ENCODE measurements at places on chromosomes 3 and 15.

- DNase-seq: peak; percentile 52
Measured at GRCh38 chr15:81480645-81481053, 106.6 kb upstream of the TMC3 start.

DNA sequence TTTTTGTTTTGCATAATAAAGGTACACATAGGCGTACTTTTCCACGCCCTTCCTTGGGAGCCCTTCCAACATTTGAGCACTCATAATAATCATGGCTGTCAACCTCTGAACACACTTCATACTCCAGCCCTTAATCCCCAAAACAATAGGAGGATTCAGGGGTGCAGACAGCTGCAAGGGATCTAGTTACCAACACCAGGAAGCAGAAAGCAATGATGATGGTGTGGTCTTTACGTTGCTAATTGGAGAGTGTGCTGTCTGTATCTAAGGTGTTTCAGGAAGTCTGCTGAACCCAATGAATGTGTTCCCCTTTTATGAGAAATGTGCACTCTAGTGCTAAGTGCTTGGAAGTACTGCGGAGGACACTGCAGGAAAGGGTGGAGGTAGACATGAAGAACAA lies 60.3 kb upstream of the PDZRN3 start:
- DNase-seq: no peak

DNA sequence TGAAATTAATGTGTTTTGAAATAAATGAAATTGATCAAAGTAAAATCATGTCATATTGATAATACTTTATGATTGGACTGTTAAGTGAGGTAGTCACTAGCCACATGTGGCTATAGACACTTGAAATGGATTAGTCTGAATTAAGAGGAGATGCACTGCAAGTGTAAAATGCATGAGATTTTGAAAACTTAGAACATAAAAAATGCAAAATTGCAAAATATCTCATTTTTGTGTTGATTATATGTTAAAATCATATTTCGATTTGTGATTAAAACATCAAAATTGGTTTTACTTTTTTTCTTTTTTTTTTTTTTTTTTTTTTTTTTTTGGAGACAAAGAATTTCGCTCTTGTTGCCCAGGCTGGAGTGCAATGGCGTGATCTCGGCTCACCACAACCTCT lies 23.2 kb downstream of the CAPN7 start:
- DNase-seq: no peak

DNA sequence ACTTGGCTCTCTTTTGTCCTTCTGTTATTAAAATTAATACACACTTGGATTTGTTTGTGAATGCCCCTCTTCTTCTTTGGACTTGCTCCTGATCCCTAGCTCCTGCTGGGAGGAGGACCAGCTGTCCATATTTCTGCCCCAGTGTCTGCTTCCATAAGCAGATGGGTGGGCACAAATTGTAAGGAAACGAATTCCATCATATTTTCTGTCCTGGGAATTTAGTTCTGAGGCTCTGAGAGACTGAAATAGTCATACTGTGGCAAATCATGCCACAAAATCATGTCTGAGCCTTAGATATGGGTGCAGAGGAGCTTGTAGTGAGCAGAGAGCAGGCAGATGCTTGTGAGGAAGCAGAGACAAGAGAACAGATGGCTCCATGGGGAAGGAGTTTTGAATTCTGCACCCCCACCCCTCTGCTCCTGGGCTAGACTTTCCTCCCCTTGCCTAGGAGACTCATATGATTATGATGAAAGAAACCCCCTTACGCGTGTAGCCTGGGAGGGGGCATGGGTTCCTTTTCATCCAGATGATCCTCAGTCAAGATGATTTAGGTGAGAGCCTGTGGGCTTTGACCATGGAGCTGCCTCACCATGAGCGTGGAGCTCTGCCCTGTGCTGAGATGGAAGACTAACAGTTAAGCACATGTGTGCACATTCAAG lies 50.6 kb downstream of the SV2B start:
- no peak for DNase-seq

DNA sequence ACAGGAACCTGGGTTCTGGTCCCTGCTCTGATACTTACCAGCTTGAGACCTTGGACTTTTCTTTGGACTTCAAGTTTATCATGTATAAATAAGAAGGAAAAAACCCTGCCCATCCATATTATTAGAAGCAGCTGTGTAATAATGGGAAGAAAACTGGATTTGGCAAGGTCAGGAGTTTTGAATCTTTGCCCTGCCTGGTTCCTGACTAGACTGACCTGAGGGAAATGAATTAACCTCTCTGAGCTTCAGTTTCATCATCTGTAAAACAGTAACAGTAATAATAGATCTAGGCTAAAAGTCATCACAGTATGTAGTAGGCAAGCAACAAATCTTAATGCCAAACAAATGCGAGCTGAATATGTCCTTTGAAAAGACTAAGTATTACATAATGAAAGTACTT lies 68.8 kb downstream of the FSIP1 start:
- DNase-seq: no peak

DNA sequence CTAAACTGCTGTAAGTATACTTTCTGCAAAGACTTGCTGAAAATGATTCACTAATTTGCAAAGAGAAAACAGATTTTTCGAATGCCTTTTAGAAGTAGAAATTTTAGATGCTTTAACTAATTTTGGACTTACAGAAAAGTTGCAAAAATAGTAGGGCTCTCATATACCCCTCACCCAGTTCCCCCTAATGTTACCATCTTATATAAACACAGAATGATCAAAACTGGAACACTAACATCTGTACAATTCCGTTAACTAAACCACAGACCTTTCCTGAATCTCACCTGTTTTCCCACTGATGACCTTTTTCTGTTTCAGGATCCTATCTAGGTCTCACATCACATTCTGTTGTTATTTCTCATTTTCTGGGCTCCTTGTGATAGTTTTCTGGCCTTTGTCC lies 454.8 kb downstream of the SHQ1 start:
- no peak for DNase-seq

- no peak for DNase-seq
Measured at GRCh38 chr3:22117751-22118346, 366.8 kb upstream of the ZNF385D start.

DNA sequence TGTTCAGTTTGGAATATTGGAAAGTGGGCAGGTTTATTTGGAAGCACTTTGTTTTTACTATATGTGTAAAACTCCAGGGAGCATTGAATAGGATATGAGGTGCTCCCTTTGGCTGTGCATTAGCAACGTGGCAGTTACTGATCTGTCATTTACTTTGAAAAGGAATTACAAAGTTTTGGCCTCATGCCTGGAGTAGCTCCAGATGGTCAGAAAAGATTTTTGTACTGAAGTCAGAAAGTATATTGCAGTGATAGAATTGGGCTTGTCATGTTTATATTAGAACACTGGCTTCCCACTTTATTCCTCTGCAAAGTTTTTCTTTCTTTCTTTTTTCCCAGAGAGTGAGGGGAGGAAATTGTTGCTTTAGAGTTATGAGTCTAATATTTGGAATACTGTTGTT lies 26.1 kb downstream of the FNDC3B start:
- peak; percentile 41 for DNase-seq

DNA sequence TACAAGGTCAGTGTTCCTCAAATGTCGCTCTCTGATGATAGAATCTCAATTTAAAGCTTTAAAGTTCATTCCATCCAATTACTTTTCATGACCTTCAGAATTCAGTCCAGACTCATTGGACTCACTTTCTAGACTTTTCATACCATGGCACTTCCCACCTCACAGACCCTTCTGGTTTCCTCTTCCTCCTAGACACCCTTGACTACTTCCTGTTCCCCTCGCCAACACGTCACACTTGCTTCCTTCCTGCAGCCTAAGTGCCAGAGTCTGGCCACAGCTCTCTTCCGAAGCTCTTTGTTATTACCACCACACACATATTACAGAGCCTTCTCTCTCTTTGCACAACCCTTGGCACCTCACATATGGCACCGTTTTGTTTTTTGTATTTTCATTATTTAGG lies 59.1 kb upstream of the UMPS start:
- no peak for DNase-seq
